ENCODE measurements at places on chromosomes 11 and 22.

DNA sequence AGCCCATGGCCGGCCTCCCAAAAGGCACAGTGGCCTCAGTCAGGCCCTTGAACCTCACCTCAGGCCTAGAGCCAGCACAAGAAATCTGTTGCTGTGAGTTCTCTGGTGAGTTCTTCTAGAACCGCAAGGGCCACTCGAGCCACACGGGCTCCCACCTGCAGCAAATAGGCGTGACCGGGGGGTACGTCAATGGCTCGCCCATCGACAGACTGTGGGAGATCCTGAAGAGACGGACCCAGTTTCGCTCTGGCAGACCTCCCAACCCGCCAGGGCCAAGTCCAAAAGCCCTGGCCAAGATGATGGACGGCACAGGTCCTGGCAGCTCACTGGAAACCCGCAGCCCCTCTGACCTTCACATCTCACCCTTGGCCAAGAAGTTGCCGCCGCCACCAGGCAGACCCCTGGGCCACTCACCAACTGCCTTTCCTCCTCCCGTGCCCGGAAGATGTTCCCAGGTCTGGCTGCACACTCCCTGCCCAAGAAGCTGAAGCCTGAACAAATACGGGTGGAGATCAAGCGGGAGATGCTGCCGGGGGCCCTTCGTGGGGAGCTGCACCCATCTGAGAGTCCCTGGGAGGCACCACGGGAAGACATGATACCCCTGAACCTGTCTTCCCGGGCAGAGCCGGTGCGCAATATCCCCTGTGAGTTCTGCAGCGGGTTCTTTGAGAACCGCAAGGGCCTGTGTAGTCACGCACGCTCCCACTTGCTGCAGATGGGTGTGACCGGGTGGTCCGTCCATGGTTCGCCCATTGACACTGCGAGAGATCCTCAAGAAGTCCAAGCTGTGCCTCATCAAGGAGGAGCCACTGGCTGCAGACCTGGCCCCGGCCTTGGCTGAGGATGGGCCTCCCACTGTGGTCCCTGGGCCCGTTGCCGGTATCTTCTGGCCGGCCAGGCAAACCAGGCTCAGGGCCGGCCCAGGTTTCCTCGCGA lies 544.2 kb upstream of the CCDC179 start:
- no peak for DNase-seq

GRCh38 chr11:116457336-116458007 lies 315.3 kb downstream of the BUD13 start:
- no peak for DNase-seq

DNA sequence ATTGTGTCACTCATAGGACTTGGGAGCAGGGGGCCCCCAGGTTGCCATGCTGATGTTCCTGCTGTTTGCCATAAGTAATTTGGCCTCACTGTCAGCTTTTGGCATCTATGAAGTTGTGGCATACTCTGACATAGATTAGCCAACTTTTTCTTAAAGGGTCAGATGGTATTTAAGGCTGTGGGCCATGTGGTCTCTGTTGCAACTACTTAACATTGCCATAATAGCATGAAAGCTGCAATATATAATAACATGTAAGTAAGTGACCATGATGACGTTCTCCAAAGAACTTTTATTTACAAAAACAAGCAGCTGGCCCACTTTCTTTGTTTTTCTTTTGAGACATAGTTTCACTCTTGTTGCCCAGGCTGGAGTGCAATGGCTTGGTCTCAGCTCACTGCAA lies 2.2 kb upstream of the TMEM216 start:
- DNase-seq: no peak

DNA sequence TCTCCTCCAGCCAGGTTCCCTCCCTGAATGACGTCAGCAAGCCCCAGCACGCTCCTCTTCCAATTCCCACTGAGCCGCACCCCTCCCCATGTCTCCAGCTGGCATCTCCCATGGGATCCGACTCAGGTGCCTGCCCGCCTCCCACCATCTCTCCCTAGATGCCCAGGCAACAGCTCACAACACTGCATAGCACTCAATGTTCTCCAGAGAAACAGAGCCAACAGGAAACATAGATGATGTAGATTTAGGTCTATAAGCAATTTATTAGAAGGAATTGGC lies 532.3 kb downstream of the BRD1 start:
- no peak for DNase-seq

- DNase-seq: no peak
Observed at GRCh38 chr22:46142548-46143490, 7.5 kb upstream of the PPARA start.

DNA sequence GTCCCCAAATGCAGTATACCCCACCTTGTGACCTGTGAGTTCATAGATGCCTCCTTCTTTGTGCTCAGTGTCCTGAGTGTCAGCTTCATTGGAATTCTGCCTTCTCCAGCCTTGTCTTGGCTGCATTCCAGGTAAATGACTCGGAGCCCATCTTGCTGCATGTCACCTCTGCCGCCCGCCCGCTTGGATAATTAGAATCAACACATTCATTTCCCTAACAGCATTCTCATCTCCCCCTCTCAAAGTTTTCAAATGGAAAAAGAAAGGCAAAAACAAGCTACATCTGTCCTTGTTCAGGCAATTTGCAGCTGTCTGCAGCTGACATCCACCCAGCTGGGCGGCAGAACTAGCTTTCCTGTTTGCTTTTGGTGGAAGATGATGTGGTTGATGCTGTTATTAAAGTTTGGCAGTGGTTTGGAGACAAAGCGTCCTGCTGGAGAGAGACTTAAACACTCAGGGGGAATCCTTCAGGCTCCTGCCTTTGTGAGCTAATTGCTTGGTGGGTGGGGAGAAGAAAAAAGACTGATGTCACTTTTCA lies 198.8 kb upstream of the SEZ6L start:
- no peak for DNase-seq

- DNase-seq: no peak
Observed at GRCh38 chr22:20295262-20296064, 24.4 kb downstream of the DGCR6L start.

DNA sequence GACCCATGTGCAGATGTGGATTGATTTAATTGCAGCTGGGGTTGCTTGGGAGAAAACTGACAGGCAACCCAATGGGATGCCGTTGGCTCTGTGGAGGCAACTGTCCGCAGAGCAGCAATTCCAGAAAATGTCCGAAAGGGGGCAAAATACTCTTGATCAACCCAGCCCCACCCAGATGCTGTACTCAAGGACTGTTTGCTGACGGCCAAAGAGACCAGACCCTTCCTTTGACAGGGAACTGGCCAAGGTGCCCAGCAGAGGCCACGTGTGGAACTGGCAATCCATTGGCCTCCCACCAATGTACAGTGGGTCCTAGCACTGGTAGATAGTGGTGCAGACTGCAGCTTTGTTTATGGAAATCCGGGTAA lies 29.7 kb upstream of the KCNA4 start:
- no peak for DNase-seq

- DNase-seq: no peak
Observed at GRCh38 chr11:15493066-15493465, 378.3 kb downstream of the INSC start.

DNA sequence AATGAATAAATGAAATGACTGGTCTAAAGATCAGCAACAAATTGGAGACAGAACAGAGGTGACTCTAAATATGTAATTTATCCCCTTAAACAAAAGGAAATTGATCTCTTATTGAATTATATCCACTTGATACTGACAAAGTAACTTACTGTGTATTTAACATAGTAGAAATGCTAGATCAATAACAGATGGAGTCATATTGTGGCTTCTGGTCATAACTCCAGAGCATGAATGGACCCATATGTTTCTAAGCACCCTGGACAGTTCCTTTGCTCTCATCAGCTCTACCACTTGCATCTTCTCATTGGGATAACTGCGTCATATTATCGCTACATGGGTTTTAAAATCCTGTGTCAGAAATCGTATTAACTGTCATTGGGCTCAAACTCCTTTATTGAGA lies 222.3 kb downstream of the ETS1 start:
- no peak for DNase-seq

DNA sequence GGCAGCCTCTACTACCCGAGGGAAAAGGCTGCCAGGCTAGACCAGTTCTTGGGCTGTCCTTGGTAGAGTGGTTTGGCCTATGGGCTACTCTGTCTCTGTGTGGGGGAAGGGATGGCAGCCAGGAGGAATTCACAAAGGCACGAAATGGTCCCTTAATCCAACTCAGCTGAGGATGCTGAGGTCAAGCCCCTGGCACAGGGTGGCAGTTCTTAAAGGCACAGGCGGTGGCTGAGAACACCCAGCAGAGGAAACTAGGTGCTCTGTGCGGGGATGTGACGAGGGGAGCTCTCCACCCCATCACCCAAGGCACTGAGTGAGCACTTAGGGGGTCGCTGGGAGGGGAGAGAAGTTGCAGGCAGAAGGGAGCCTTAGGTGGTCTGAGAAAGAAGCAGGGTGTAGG lies at the start of gene MFRP:
MFRP (minus strand) TSS at position 101 of the 400 bp plus-strand sequence. CDS start 192 bp downstream, outside the sequence.
- no peak for DNase-seq

DNA sequence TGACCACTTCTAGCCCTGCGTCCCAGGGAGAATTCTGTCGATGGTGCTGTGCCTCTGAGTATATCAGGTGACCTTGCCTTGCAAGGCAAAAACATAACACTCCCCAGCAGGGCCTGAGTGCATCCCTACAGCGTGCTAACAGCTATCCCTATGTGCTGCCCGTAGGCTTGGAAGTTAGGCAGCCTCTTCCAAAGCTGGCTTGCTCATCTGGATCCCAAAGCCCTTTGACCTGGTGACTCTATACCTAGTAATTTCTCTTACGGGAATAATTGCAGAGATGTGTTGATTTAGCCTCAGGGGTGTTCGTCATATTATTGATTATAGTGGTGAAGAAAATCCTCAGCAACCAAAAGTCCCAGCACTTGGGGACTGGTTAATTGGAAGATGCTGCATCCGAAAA lies 32.6 kb upstream of the CRYBB3 start:
- DNase-seq: no peak

DNA sequence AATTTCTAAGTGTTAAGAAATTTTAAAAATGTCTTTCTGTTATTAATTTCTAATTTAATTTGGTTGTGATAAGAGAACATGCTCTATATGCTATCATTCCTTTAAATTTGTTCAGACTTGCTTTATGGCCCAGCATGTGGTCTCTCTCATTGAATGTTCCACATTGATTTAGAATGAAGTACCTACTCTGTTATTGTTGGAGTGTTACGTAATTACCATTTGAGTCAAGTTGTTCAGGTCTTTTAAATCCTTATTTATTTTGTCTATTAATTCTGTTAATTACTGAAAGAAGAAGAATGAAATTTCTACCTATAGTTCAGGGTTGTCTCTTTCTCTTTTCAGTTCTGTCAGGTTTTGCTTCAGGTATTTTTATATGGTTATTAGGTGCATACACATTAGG lies 57.0 kb downstream of the PRMT3 start:
- DNase-seq: no peak

DNA sequence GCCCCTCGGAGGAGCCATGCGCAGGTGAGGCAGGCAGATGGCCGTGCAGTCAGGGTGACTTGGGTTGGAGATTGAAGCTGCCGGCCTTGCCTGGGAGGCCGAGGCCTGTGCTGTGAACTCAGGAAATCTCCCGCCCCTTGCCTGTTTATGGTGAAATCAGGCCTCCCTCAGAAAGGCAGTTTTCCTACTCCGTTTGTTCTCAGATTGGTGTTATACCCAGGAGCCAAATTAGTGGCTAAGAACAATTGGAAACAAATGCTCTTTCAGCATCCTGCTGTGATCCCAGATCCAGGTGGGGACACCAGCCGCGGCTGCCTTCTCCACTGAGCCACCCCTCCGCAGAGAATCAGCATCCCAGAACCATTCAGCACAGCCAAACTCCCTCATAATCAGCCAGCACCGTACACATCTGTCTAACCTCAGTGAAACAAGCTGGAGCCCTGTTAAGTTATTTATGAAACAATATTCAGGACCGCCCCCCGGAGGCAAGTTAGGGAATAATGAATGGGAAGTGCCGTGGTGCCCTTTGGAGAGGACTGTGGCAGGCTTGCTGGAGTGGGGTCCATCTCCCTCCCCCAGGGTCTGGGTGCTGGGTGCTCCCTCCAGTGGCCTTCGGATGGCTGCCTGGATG lies 60.0 kb downstream of the PKNOX2 start:
- DNase-seq: no peak

DNA sequence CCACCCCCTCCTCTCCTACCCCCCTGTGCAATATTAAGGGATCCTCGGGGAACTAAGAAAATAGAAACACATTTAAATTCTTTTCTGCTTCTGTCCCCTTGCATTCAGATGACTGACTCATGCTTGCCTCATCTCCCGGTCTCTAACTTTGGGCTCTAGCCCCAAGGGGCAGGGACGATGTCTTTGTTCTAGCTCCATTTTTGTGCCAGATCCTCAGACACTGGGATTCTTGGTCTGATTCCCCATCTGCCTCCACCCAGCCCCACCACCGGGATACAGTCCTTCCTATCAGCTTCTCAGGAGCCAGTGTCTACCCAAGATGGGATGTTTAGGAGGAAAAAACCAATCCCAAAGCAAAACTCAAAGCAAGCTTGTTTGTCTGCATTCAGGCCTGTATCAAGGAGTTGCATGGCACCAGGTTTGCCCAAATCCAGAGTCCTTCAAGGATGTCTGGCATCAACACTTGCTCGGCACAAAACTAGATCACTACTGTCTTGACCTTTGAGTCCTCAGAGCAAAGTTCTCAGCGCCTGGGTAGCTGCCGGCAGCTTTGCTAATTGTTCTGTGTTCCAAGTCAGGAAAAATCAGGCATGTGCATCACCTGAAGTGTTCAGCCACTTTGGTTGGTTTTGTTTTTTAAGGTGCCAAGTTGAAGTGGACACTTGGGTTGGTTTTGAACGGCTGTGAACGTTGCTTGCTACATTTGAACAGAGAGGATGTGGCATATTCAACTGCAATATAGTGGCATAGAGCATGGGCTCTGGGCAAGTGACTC lies 212.8 kb downstream of the DSCAML1 start:
- no peak for DNase-seq

GRCh38 chr11:79375818-79376550 lies 64.8 kb downstream of the TENM4 start:
- DNase-seq: no peak

- DNase-seq: no peak
Observed at GRCh38 chr11:130118165-130118564, 41.4 kb upstream of the ST14 start.

- no peak for DNase-seq
Observed at GRCh38 chr22:48257685-48258055, 1495.2 kb downstream of the TBC1D22A start.

GRCh38 chr11:32555091-32555490 lies 28.5 kb upstream of the EIF3M start:
- DNase-seq: no peak

DNA sequence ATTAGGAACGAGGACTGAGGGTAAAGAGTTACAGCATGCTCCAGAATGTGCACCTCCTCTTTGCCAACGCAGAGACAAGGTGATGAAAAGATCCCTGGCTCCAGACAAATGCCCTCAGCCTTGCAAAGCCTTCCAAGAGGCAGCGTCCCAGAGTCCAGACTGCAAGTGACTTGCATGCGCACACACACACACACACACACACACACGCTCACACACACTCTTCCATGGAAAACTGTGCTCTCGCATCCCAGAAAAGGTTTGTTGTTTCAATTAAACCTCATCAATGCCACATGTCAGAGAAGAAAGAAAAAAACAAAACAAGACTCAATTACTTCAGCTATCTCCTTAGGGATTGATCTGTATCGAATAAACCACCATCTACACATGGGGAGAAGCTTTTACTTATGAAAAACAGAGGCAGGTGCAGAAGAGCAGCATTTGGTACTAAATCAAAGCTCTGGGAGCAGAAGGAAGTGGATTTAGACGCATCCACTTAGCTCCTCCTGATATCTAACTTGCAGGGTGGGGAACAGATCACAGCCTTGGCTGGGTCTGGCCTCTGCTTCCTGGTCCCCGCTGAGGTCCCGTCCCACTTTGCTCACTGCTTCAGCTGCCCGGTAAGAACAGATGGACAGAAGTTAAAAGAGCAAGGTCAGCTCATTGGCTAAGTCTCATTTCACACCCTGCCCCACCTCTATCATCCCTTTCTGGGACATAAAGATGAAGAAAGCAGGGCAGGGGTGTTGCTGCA lies 249.8 kb upstream of the BLID start:
- no peak for DNase-seq

Measured in GM18507 (cell line).